ENCODE measurements at places on chromosomes 7 and 10.

DNA sequence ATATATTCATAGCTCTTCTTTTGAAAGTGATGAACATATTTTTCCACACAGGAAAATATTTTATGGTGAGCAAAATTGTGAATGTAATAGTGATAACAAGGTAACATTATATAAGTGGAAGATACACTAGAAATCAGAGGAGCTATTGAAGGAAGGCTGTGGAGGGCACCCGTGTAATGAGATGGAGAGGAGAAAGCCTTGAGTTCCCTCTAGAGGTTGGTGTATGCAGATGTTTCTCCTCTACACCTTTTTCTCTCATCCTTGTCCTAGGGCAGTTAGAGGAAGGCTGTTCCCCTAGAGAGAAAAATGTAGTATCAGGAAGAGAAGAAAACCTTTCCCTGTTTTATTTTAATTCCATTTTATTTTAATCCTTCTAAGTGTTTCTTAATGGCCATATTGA lies 54.6 kb upstream of the NRG3 start:
- no peaks in the 10 kb centered on the region for H3K27me3 ChIP-seq
- no peak for DNase-seq
- H3K27ac ChIP-seq, result no peak overlapping the region
- no peaks in the 10 kb centered on the region for H3K36me3 ChIP-seq

DNA sequence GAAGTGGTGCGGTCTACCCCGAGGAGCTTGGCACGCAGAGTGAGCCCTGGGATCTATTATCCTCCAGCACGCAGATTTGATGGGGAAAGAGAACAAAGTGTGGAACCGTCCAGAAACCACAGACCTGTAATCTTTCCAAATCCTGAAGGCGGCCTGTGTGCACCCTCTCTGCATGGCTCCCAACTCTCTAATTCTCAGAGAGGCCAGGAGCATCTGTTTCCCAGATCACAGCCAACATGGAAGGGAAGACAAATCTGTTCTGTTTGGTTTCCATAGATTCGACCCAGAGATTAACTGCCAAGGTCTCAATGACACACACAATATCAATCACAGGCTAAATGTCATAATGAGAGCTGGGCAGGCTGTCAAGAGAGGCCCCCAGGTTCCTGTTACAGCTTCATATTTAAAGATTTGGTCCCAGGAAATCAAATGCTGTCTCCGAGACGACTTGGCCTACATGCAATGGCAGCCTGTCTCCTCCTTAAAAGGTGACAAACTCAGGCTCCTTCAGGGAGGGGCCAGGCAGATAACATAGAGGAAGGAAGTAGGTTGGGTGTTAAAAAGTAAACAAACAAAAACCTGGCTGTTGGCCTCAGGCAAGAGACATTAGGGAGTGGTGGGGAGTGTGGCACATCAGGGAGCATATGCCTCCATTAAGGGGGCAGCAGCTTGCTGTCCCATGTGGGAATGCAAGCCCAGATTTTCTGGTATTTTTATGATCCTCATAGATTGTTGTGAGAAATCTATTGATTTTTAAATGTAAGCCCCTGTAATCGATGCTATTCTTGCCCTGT lies 48.8 kb upstream of the SAMD8 start:
- no peaks in the 10 kb centered on the region for H3K27me3 ChIP-seq
- no peak overlapping the region for H3K27ac ChIP-seq
- no peaks in the 10 kb centered on the region for H3K36me3 ChIP-seq

- H3K4me1 ChIP-seq, result no peaks in the 10 kb centered on the region
- no peak overlapping the region for H3K27ac ChIP-seq
- peaks cover 29% of the 10 kb centered on the region for H3K27me3 ChIP-seq
- no peak for DNase-seq
- no peak overlapping the region for H3K4me3 ChIP-seq
- no peaks in the 10 kb centered on the region for H3K36me3 ChIP-seq
Measured at GRCh38 chr10:111360260-111360925, 283.6 kb downstream of the ADRA2A start.

GRCh38 chr10:646118-646524 lies 43.3 kb downstream of the DIP2C start:
- no peaks in the 10 kb centered on the region for H3K36me3 ChIP-seq
- no peaks in the 10 kb centered on the region for H3K27me3 ChIP-seq
- no peak overlapping the region for H3K27ac ChIP-seq
- DNase-seq, result no peak
- H3K4me1 ChIP-seq, result no peaks in the 10 kb centered on the region

GRCh38 chr10:14478604-14479003 lies 147.9 kb upstream of the FRMD4A start:
- H3K4me1 ChIP-seq, result no peaks in the 10 kb centered on the region
- no peak overlapping the region for H3K4me3 ChIP-seq
- H3K27ac ChIP-seq, result no peak overlapping the region
- H3K36me3 ChIP-seq, result no peaks in the 10 kb centered on the region

- peaks cover 10% of the 10 kb centered on the region for H3K4me1 ChIP-seq
Measured at GRCh38 chr7:22720791-22721786, 5.9 kb upstream of the IL6 start.

- no peaks in the 10 kb centered on the region for H3K36me3 ChIP-seq
- peaks cover 17% of the 10 kb centered on the region for H3K4me1 ChIP-seq
- H3K4me3 ChIP-seq, result no peak overlapping the region
- H3K27me3 ChIP-seq, result no peaks in the 10 kb centered on the region
- DNase-seq, result no peak
- H3K27ac ChIP-seq, result no peak overlapping the region
Measured at GRCh38 chr7:7100432-7100849, 81.9 kb upstream of the C1GALT1 start.

DNA sequence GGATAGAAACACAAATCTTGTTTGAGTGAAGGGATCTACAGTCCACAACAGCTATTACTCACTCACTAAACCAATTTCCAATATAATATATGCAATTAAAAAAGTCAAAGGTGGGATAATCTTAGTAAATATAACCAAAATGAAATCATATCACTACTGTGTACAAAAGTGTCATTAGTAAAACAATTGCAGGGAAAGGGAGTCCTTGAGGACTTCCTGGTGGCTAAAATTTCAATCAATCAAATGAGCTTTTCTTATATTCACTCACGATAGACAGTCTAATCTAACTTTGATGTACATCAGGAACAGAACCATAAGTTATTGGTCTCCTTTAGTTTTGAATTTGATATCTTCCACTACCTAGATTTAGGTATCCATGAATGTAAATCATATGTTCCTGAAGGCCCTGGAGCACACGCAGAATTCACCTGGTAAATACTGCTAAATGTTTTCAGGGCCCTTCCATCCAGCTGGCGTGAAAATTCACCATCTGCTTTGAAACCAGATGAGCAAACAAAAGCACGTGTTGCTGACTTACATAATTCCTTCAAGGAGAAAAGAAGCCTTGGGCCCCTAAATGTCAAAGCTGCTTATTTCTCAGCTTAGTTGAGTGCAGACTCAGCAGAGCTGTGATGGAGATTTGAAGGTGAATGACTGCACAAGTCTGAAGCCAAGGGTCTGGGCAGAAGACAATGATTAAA lies 159.3 kb upstream of the TMEM196 start:
- no peaks in the 10 kb centered on the region for H3K36me3 ChIP-seq
- no peak for DNase-seq
- H3K27ac ChIP-seq, result no peak overlapping the region

DNA sequence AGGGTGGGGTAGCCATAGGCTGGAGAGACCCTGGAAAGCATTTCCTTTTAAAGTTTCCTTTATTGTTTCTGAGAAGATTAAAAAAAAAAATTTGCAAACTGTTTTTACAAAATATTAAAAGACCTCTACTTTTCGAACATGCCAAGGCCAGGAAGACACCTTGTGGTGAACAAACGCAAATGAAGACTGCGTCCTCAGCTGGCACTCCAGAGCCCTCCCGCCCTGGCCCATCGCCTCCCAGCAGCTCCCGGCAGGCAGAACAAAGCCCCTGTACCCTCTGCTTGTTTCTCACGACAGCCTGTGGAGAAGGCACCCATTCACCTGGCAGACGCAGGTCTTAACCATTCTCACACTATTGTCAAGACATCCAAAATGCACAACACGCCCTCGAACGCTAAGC lies 56.4 kb downstream of the ESYT2 start:
- peak overlapping the region; percentile 56 for H3K27ac ChIP-seq
- no peak overlapping the region for H3K4me3 ChIP-seq
- no peaks in the 10 kb centered on the region for H3K27me3 ChIP-seq
- no peak for DNase-seq
- H3K36me3 ChIP-seq, result peaks cover 82% of the 10 kb centered on the region

Data from activated T-cell treated with anti-CD3 and anti-CD28 coated beads, Interleukin-2, amount 50 U/mL, for 24 hours (primary cell).